ENCODE measurements at places on chromosomes 5 and 9.

- no peak for DNase-seq
Measured at GRCh38 chr5:24444414-24444813, 200.4 kb downstream of the CDH10 start.

GRCh38 chr9:107784235-107784958 lies 294.8 kb upstream of the KLF4 start:
- peak; percentile 85 for DNase-seq

- no peak for DNase-seq
Measured at GRCh38 chr5:142378737-142379634, 54.2 kb upstream of the SPRY4 start.

GRCh38 chr9:93123561-93124283 lies 10.3 kb downstream of the NINJ1 start:
- no peak for DNase-seq

DNA sequence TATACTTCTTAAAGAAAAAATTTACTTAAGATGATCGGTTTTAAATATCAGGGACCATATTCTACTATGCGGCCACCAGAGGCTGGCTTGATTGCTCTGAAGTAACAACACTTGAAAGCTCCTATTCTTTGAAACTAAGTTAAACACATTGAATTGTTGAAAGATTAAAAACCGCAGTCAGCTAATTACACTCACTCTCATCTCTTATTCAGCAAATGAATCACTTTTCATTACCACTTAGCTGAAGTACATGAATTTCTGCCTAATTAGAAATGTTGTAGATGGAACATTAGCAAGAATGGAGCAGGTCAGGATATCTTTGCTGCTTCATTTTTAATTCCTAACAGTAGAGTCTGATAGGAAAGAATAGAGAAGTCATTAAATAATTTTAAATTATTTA lies 42.3 kb downstream of the LSM11 start:
- no peak for DNase-seq

Measured in CMK (cell line).